ENCODE measurements at places on chromosomes 6 and 20.
A peak's percentile ranks its signal among the peaks of the same experiment; 100 is the strongest.

GRCh38 chr6:25042036-25042521, 106.3 kb upstream of the RIPOR2 start:
- DNase-seq: no peak

- DNase-seq: no peak
Observed at GRCh38 chr20:25282034-25282781, 34.3 kb downstream of the PYGB start.

GRCh38 chr20:20373091-20373571, 5.2 kb downstream of the INSM1 start:
- DNase-seq: peak; percentile 67

GRCh38 chr6:132445201-132445951, 44.1 kb upstream of the MOXD1 start:
- DNase-seq: peak; percentile 80

GRCh38 chr6:40762981-40763380, 175.8 kb upstream of the LRFN2 start:
- no peak for DNase-seq

DNA sequence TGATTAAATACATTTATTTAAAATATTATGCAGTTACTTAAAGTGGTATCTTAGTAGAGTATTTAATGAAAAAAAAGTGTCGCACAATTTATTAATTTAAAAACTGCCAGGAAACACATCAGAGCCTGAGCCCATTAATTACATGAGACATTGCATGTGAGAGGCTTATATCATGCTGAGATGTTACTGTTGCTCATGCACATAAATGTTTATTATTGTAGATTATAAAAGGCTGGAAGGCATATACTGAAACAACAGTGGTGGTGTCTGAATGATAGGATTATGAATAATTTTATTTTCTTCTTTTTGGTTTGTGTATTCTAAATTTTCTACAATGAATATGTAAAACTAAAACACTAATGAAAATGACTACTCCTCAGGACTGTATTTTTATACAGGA, 45.7 kb upstream of the TXNDC5 start:
- no peak for DNase-seq

GRCh38 chr6:5214570-5215052, 46.1 kb downstream of the LYRM4 start:
- DNase-seq: no peak

DNA sequence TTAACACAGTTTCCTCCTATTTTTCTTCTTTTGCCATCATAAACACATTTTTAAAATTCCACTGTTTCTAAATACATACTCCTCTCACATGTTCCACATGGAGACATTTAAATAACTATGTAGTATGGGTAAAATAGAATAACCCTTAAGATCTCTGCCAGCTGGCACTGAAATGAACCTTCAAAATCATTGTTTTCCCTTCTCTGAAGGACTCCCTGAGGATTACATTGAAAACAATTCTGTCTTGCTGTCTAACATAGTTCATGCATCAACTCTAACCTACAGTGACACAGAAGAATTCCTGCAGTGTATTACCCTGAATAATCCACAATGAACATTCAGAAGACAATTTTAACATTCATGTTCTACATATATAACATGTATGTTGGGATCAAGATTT, 1361.8 kb upstream of the CITED2 start:
- DNase-seq: no peak

- DNase-seq: no peak
Observed at GRCh38 chr20:55058938-55059337, 583.5 kb downstream of the DOK5 start.

GRCh38 chr6:92023410-92023966, 1395.9 kb downstream of the EPHA7 start:
- DNase-seq: no peak

DNA sequence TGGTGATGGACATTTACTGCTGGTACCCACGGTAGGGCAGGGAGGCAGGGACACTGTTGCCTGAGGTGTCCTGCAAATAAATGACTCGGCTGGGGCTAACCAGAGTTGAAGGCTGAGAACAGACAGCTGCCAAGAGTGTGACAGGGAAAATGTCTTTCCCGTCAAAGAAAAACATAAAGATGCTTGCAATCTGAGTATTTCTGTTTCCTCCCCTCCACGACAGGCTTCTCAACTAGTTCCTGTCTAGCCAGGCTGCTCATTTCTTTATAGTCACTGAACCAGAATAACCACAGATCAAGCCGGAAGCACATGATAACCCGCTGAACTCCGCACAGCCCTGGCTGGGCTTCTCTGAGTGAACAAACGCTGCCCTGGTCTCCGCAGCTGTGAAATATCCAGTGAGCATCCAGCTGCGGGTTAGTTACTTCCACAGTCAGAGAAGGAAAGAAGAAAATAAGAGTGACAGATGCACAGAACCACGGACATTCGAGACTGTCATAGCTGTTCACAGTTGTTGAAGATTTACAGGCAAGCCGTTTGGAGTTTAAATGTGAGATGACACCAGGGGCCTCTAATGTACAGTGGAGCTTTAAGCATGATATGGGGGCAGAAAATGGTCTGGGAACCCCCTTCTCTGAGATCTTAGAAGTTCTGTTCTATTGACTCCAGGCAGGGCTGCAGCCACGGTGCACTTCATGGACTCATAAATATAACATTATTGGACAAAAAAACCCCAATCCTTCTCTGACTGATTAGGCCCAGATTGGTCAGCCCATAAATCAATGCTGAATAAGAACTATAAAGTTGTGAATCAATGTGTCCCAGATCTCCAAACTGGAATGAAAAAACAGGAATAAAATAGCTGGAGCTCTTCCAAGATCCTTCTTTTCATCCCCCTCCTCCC, 299.9 kb upstream of the SUPT3H start:
- DNase-seq: no peak

GRCh38 chr20:48403167-48403761, 424.5 kb downstream of the PREX1 start:
- no peak for DNase-seq

- DNase-seq: no peak
Observed at GRCh38 chr6:139885909-139886308, 511.5 kb upstream of the CITED2 start.

GRCh38 chr6:16432075-16433032, 194.0 kb downstream of the GMPR start:
- DNase-seq: no peak

- no peak for DNase-seq
Observed at GRCh38 chr6:4302524-4302923, 167.1 kb upstream of the ECI2 start.

- no peak for DNase-seq
Observed at GRCh38 chr20:53865901-53866793, 204.2 kb downstream of the BCAS1 start.

GRCh38 chr20:9225879-9226278, 157.0 kb downstream of the PLCB4 start:
- DNase-seq: no peak

DNA sequence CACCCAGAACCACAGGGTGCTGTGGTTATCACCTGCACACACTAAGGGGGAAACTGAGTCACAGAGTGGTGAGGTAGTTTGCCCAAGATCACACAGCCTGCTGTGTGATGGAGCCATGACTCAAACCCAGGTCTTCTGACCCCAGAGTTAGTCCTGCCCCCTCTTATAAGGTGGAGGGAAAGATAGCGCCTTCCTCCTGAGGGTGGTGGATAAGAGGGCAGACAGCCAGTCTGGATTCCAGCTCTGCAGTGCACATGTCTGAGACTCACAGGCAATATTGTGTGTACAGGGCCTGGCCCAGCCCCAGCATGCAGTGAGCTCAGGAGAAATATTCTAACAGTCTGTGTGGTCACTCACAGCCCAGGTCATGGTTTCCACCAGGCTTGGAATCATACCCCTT, 393.7 kb downstream of the CDH4 start:
- no peak for DNase-seq

DNA sequence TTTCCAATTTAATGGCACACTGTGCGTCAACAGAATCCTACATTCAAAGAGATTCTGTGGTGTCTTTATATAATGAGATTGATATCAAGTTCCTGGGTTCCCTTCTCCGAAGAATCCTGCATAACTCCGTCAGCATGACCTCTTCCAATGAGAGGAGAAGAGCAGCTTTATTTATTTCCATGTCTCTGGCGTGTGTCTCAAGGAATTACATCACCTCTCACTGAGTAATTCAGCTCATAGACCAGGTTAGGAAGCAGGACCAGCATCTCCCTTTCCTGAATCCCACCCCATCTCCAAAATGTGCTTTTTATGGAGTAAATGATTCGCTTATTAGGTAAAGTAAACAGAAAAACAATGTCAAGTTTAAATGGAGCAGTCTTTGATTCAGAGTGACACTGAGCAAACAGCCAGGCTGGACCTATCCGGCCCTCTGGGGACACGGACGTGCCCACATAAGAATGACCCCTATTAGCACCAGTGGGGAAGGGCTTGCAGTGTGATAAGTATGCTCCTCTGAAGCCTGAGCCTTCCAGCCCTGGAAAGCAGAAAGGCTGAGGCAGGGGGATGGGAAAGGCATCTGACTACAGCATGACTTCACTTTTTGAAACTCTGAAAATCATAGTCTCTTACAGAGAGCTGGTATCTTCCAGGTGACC, 165.2 kb downstream of the CLIC5 start:
- no peak for DNase-seq

GRCh38 chr6:13733178-13733887, 21.7 kb upstream of the RANBP9 start:
- peak; percentile 75 for DNase-seq

DNA sequence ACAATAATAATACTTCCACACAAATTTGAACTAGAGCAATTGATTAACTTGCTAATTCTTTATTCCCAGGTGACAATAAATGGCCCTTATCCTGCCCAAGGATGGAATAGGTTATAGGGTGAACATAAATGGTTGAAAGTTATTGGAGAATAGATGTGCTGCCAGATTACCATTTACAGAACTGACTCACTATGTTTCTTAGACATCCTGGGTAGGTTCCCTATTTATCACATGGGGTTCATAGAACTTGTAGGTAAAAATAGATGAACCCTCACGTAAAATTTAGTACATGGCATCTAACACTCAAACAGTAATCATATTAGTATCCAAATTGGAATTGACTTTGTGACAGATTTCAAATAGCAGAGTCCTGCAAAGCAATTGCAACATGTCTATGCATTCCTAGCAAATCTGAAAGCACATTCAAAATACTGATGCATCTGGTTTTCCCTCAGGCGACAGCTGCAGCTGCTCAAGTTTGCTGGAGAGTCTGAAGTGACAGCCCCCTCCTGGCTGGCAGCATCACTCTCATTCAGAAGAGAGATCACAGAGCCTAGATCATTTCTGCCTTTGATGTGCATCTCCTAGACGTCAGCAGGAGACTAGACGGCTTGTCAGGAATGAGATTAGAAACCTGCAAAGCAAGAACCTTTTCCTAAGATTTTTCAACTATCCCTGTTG, 80.2 kb upstream of the RNF217 start:
- no peak for DNase-seq

- no peak for DNase-seq
Observed at GRCh38 chr6:90274451-90275030, 22.1 kb downstream of the BACH2 start.

- DNase-seq: peak; percentile 49
Observed at GRCh38 chr6:131858765-131859415, 51.1 kb downstream of the ENPP1 start.

GRCh38 chr20:47753576-47754387, 31.5 kb downstream of the SULF2 start:
- DNase-seq: no peak

DNA sequence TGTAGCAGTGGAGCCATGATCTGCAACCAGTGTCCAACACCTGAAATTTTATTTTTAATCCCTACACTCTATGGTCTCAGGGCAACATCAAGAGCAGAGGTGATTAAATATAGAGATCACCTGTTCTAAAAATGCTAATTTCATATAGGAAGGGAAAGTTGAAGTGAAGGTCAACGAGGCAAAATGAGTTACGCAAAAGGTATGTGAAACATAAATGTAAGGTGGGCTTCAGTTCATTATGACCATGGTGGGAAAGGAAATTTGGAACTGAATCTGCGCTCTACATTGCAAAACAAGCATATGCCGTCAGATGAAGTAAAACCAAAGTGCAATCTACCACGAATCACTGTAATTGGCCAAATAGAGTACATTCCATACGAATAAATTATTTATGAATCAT, 35.2 kb upstream of the STMND1 start:
- DNase-seq: no peak

GRCh38 chr6:7106752-7107577, 796 bp upstream of the RREB1 start:
- no peak for DNase-seq

- DNase-seq: no peak
Observed at GRCh38 chr6:23454080-23454976, 671.7 kb upstream of the NRSN1 start.

DNA sequence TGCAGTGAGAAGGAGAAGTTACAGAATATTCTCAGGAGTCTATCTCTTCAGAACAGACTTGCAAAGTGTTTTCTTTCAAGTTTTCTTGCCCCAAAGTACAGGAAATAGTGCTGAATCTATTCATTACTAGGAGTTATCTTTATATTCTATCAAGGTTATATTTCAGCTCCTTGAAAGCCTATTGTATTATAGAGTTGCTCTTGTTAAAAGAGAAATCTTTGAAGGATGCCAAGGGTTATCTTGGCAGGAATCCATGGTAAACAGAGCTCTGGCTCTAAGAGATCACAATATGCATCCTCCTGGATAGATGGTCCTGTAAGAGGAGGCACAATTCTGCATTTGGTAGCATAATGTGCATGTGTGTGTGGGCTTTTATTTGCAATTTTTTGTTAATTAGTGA, 21.2 kb upstream of the SNRPB2 start:
- no peak for DNase-seq

GRCh38 chr20:46703435-46703834, 6.0 kb upstream of the SLC2A10 start:
- no peak for DNase-seq

DNA sequence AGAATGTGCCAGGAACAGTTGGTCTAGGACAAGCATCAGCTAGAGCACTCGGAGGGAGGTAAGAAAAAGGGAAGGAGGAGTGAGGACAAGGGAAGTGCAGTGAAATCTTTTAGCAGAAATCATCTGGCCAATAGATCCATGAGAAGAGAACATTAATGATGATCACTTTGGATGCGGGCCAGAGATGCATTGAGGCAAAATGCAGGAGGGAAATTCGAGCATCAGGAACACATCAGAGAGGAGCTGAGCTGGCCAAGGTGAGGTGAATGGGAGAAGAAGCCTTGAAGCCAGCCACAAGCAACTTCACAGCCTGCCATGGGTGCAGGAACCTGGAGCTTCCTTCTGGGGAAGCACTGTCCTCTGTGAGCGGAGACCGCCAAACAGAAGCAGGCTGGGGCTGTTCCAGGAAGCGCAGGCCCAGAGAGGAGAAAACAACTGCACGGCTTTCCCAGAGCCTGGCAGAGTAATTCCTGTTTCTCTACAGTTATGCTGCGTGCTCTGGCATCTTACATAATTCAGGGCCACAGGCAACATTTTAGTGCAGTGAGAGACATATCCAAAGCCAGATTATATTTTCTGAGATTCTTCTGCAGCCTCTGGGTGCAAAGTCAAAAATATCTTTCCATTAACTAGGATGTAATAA, 143.8 kb downstream of the F13A1 start:
- DNase-seq: no peak
